ENCODE measurements at places on chromosomes 12 and 14. TPM values are rescaled to one million over a fixed set of nuclear protein-coding genes. Genes with fewer than 3 reads are reported as not detected.

RHOF gene
- 15.9 TPM for total RNA-seq

DNA sequence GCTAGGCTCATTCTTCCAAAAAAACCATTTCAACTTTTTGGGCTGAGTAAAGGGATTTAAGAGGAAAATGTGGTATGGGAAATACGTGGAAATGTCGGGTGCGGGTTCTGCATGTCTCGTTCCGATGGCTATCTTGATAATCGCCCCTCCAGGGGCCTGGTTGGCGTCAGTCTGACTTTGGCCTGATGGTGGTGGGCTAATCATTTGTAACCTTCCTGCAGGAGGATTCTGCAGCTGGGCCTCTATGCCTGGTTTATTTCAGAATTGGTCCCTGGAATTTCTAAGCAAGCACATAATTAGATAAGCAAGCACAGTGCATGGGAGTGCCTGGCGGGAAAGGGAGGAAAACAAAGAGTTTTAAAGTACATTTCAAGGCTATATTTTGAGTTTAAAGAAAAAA lies 14.8 kb upstream of the SLC4A8 start:
- peak; percentile 82 for DNase-seq

GRCh38 chr12:57483466-57483865 lies 3.8 kb upstream of the ARHGAP9 start:
- peak; percentile 52 for DNase-seq

DNA sequence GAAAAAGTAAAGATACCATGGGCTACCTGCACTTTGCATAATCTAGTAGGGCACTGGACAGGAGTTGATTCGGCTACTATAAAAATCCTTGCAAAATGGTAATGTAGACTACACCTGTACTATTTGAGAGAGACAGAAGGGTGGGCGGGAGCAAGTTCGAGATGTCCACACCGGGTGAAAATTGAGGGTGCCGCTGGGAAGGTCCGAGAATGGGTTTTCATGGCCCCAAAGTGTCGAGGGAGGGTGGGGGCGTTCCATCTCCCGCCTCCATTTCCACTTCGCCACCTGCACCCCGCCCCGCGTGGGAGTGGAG lies 648 bp downstream of the SNX6 start:
- no peak for DNase-seq

DNA sequence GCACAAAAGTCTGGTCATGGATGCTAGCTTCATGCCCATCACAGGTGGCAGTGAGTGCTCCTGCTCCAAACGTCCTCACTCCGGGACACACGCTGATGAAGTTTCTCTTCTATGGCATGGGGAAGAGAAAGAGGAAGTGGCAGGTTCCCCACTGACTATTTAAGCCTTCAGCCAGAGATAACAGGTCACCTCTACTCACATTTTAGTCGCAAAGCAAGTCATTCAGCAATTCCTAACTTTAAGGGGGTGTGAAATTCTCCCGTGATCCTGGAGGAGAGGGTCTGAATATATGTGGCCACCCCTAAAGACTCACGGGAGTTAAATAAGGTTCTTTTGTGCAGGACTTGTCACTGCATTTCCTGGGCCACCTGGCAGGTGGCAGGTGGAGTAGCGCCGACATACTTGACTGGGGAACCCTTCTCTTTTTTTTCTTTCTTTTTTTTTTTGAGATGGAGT lies 18.8 kb upstream of the RCOR1 start:
- no peak for DNase-seq

GRCh38 chr12:59007620-59008019 lies 87.3 kb upstream of the LRIG3 start:
- DNase-seq, result no peak

RASSF8 gene
- 91.2 TPM for total RNA-seq

- no peak for DNase-seq
Measured at GRCh38 chr12:27236498-27236897, 7.6 kb upstream of the STK38L start.

- DNase-seq, result no peak
Measured at GRCh38 chr14:99691111-99691885, 7.2 kb downstream of the CYP46A1 start.

DNA sequence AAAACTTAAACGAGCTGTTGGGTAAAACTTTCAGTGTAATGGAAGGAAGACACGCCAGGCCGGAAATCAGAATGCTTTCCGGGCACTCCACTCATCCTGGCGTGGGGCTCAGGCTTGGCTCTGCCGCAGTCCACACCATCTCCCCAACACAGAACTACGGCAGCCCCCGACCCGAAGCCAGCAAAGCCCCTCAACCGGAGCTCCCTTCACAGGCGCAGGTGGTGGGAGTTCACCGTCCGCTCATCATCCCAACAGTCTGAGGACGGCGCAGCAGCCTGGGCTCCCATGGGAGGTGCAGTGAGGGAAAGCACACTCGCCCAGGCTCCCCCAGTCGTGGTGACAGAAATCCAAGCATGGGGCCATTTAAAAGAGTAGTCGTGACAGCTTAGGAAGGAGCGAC lies 11.0 kb upstream of the MMP17 start:
- no peak for DNase-seq

DNA sequence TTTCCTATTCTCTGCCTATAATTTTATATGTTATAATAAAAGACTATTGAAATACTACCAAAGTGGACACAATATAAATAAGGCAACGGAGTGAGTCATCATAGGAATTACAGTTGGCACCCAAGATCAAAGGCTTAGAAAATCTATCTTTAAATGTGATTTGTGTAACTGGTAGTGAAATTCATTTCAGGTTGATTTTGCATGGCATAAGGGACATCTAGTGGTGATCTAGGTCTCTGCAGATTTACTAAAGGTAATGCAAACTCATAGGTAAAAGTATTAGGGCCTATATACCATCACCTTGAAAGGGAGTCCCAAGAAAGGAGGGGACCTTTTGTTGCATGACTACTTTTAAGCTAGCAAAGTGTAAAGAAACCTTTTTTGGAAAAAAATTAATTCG lies 527.2 kb downstream of the NRXN3 start:
- DNase-seq, result no peak

GALC gene
- 26.0 TPM for total RNA-seq

PTGER2 gene
- total RNA-seq, result 2.9 TPM

DNA sequence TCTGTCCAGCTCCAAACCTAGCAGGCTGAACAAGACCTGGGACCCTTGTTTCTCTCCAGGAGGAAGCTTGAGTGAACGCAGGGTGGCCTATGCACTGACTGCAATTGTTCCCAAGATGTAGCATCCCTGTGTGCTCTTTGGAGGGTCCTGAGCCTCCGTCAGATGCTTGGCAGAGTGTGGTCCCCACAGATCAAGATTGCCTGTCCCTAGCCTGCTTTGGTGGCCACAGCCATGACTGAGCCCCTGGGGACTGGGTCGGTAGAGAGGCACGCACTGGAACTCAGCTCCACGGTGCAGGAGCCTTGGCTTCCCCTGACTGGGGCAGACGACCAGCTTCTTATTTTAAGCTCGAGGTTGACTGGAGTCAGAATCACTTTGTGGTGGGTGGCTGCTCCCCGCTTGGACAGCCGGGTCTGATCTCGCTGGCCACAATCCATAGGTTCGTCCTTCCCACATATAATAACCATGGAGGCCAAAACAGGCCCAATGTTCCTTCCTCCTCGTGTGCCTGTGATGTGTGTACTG lies 97.8 kb downstream of the LGMN start:
- no peak for DNase-seq

- no peak for DNase-seq
Measured at GRCh38 chr12:100484183-100484886, 10.7 kb downstream of the NR1H4 start.

GRCh38 chr12:24938341-24938740 lies 10.6 kb downstream of the BCAT1 start:
- no peak for DNase-seq

GRCh38 chr12:11875414-11875935 lies 195.3 kb upstream of the BCL2L14 start:
- no peak for DNase-seq

- DNase-seq, result no peak
Measured at GRCh38 chr12:104336115-104336514, 32.6 kb downstream of the EID3 start.

DNA sequence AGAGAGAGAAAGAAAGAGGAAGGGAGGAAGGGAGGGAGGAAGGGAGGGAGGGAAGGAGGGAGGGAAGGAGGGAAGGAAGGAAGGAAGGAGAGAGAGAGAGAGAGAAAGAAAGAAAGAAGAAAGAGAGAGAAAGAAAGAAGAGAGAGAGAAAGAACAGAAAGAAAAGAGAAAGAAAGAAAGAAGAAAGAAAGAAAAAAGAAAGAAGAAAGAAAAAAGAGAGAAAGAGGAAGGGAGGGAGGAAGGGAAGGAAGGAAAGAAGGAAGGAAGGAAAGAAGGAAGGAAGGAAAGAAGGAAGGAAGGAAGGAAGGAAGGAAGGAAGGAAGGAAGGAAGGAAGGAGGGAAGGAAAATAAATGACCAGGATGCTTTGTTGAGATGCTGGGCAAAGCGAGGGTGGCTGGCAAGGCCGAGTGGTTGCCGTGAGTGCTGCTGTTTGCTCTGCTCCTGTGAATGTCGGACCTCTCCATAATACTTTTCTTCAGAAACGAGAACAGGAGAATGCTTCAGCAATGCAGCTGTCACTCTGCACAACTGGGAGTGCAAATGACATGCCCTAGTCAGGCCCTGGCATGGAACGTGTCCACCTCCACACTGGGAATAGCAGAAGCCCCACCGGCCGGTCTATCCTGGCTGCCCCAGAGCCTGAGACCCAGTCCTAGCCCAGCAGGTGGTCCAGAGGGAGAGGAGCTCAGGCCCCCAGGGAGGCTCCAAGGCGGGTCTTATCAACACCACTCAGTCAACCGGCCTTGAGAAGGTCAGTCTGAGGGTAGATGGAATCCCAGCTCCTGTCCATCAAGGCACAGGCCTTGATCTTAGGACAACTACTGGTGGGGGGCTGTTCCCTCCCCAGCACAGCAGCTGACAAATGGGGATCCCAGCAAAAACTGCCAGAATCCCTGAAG lies 25.1 kb upstream of the EIF5 start:
- no peak for DNase-seq

DNA sequence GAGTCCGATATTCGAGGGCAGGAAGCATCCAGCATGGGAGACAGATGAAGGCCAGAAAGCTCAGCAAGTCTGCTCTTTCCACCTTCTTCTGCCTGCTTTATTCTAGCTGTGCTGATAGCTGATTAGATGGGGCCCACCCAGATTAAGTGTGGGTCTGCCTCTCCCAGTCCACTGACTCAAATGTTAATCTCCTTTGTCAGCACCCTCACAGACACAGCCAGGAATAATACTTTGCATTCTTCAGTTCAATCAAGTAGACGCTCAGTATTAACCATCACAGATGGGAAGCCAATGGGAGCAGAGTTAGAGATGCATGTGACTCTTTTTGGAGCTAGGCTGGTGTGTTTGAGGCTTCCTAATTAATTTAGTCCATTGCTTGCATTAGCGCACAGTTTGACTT lies 17.0 kb downstream of the C12orf75 start:
- no peak for DNase-seq

GRCh38 chr14:91754819-91755218 lies 22.9 kb upstream of the CATSPERB start:
- DNase-seq, result no peak

DNA sequence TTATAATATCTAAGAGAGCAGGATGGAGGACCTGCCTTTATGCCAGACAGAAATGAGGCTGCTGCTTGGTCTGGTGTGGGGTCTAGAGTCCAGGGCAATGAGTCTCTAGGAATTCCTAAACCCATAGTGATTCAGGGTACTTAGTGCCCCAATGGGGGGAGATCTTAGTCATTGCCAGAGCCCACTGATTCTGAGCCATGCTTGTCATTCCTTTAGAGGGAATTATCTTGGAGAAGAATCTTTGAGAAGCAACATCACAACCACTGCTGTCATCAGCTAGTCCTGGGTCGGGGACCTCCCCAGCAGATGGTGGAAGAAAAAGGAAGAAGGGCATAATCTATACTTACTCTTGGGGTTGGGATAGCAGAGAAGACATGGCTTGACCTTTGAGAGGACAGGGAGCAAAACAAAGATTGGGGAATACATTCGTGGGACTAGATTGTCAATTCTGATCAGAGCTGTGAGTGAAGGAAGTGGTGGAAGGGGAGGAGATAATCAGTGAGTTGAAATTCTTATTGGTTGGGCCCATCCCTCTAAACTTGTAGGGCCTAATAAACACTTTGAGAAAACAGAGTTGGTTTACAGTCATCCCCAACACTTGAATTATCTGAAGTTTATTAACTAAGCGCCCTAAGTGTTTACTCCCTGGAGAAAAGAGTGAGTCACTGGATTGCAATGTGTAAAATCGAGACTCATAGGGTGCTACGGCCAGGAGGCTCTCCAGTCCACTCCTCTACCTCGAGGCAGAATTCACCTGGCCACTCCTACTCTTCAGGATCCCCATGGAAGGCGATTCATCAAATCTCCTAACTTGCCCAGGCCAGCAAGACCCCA lies 3.0 kb upstream of the KRT3 start:
- DNase-seq, result no peak

GRCh38 chr14:19918553-19919264 lies 1.7 kb upstream of the OR4K5 start:
- DNase-seq, result no peak

- no peak for DNase-seq
Measured at GRCh38 chr12:1962051-1963020, 41.9 kb downstream of the DCP1B start.

- no peak for DNase-seq
Measured at GRCh38 chr12:43052441-43052840, 462.9 kb upstream of the PRICKLE1 start.

DNA sequence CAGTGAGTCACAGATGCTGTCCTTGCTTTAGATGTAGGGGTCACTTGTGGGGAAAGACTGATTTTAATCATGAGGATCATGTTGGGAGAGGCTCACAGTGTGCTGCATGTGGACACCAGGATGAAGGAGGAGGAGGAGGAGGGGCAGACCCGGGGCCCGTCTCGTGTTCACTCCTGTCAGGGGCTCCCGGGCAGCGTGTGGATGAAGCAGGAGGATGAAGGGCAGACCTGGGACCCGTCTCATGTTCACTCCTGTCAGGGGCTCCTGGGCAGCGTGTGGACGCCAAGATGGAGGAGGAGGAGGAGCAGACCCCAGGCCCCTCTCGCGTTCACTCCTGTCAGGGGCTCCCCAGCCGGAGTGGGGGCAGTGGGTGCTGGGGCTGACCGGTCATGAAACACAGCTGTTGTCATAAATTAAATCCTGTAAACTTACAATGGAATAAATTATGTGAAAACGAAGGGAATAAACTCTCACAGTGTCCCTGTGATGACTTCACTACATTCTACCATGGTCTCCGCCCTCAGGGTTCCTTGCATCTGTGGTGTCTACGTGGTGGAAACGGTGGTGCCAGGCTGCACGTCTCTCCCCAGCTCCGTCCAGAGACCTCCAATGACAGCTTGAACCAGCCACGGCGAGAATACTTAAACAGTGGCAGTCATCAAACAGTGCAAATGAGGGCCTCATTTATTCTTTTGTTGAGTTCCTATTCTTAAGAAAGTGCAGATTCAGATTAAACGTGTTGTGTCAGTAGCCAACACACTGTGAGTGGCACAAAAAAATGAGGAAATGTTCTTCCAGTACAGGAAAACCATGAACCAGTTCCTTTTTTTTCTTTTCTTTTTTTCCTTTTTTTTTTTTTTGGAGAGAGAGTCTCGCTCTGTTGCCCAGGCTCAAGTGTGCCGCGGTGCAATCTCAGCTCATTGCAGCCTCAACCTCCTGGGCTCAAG lies 37.7 kb upstream of the SFSWAP start:
- no peak for DNase-seq

All from umbilical cord (tissue), 2 donors.